ENCODE measurements at places on chromosomes 12 and 14.

DNA sequence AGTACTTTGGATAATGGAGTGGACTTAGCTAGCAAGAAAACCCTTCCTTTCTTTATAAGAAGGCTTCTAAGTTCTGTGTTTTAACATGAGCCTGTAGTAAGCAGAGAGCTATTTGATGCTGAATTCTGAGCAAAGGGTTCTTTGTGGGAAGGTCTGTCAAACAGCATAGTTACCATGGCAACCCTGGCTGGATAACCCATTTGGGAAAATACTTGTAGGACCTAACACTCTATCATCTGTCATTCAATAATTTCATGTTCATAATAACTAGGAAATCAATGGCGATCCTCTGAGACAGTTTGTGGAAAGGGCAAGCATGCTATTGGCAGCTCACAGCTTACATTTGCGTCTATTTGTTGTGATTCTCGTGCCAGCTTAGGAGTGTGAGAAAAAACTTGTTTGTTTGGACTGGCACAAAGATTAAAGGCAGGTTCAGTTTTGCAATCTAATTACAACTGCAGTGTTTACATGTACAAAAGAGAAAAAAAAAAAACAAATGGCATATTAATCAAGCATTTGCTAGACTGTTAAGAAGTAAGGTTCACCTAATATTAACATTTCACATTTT, 219.2 kb downstream of the PDZRN4 start:
- DNase-seq = no peak

- DNase-seq = no peak
Measured at GRCh38 chr12:16062611-16063010, 151.5 kb downstream of the DERA start.

DNA sequence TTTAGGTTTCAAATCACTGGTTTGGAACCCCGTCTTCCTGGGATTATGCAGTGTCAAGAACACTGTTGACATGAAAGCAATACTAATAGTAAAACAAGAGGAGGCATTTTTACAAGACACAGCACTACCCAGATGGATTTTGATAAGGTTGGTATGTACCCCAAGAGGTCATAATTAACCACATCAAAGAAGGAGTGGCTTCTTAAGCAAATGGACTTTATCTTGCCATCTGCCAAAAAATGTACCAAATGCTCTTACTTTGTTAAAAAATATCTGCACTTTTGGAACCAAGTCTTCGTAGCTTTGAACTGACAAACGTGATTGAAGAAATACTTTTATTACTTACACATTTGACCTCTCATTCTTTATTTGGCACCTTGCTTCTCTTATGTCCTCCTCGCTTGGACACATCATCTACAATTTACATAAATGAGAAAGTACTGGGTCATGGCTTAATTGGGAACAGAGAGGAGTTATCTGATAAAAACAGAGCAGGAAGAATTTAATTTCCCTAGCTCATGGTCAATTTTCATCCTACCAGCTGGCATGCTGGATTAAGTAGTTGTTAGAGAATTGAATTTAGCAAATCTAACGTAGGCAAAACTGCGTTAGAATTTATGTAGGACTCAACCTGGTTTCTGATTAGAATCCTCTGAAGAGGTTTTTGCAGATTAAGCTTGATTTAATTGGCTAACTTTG, 54.5 kb upstream of the PRICKLE1 start:
- DNase-seq = no peak

GRCh38 chr12:117114784-117115183, 15.6 kb upstream of the TESC start:
- no peak for DNase-seq

DNA sequence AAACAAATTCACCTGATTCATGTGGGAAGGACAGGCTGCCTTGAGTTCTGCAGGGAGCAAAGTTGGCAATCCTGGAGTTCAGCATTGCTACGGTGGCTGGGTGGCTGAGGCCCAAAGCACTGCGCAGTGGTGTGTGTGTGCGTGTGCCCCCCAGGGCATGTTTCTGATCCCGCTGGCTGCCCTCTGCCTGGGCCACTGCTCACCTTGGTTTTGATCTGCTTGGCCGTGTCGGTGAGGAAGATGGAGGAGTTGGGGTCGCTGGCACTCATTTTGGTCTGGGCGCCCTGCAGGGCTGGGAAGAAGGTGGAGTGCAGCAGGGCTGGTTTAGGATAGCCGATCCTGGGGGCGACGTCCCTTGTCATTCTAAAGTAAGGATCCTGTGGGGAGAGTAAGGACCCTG, 19.1 kb downstream of the SLC25A47 start:
- DNase-seq = no peak

GRCh38 chr14:99247101-99247729, 24.8 kb downstream of the BCL11B start:
- peak; percentile 59 for DNase-seq

GRCh38 chr12:116919706-116920485, 9.1 kb downstream of the FBXW8 start:
- no peak for DNase-seq

GRCh38 chr12:12859690-12860089, 31.7 kb upstream of the GPRC5A start:
- DNase-seq = no peak

DNA sequence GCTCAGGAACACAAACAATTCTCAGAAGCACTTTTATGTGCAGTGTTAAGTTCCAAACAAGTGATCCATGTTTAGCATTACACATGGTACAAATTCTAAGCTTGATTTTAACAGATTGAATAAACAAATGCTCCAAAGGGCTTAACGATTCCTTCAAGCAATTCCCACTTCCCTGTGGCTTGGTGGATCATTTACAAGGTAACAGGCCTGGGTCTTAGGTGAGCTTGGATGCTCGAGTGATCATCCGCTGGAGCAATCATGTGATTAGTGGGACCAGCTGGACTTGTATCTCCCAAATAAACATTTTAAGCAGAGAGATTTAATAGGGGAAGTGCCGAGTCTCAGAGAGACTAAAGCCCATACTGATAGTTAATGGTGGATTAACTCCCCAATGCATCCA, 70.7 kb downstream of the CALM1 start:
- no peak for DNase-seq

GRCh38 chr14:28756884-28757570, 9.6 kb upstream of the FOXG1 start:
- DNase-seq = no peak

DNA sequence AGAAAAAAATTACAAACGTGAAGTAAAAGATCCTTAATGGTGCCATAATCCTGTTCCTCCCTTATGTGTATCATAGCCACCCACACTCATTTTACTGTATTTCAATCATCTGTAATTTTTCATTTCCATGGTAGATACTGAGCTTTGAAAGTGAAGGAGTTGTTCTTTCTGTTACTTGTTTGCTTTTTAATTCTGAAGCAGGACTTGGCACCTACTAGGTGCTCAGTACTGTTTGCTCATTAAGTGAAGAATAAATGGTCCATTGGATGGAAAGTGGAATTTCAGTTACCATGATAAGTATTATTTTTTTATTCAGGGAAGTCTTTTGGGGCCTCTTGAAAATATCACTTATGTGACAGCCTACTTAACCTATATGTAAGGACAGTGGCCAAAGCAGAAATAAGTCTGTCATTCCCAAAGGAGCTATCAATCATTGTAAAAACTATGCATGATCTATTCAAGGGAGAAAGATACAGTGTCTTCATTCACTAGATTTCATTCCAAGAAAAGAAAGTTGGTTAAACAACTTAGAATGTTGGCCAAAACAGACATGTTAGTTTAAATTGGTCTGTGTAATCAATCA, 1244.4 kb upstream of the SEL1L start:
- no peak for DNase-seq

DNA sequence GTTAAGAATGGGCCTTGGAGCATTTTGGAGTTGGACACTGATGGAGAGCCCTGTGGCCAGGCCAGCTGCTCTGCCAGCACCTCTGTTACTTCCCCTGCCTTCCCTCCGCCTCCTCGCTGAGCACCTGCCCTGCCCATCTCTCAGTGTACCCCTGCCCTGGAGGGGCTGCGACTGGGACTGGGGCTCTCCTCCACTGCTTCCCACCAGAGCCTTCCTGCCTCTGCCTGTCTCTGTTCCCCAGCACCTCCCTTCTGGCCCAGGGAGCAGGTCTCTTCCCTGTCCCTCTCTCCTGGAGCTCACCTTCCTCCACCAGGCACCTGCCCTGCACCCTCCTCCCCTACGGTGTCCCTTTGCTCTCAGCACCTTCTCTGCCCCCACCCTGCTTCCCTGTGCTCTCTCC, 62.1 kb downstream of the WDR20 start:
- DNase-seq = no peak

DNA sequence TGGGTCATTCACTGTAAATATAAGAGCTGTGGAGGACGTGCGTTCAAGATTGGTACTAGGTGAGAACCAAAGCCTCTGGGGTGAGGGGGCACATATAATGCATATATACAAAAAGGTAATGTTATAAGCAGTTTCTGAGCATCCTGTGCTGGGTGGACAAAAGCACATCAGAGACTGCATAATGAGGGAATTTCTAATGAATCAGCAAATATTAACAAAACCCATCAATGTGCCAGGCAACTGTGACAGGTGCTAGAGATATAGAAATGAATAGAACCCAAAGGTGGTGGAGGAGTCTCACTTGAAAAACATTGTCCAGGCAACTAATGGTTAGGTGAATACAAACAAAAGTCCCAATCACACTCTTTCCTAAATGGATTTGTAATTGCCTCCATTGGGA, 74.7 kb downstream of the GPR65 start:
- no peak for DNase-seq

DNA sequence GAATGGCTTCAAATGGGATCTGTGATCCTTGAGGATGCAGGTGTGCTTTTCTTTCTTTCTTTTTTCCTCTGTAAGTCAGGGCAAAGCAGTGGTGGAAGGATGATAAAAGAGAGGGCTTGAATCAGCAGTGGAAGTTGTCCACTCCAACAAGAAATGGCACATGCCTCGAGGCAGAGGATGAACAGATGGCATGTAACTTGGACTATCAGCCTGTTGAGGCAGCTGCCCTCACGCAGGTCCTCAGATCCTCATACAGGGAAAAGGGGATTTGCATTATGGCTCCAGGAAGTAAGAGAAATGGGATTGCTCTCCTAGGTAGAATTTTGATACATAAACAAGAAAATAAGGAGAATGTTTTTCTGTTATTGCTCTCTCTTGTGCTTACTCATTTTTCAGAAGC, 368.0 kb downstream of the FUT8 start:
- no peak for DNase-seq

GRCh38 chr12:25386831-25387731, 136.4 kb upstream of the KRAS start:
- DNase-seq = peak; percentile 60

- DNase-seq = no peak
Measured at GRCh38 chr12:98741556-98742265, 96.6 kb downstream of the APAF1 start.

DNA sequence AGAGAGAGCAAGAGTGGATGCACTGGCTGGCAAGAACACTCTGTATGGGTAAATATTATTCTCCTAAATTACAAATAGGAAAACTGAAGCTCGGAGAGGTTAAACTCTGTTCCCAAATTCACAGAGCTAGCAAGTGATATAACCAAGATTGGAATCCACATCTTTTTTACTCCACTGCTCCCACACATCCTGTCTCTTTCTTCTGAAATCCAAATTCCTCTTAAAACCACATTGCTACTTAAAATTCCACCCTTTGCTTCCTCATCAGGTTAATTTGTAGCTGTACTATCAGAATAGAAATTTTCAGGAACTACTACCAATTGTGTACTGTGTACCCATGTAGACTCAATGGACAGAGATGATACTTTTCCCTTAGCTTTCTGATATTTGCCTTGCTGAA, 74.4 kb downstream of the ARMH4 start:
- DNase-seq = no peak

DNA sequence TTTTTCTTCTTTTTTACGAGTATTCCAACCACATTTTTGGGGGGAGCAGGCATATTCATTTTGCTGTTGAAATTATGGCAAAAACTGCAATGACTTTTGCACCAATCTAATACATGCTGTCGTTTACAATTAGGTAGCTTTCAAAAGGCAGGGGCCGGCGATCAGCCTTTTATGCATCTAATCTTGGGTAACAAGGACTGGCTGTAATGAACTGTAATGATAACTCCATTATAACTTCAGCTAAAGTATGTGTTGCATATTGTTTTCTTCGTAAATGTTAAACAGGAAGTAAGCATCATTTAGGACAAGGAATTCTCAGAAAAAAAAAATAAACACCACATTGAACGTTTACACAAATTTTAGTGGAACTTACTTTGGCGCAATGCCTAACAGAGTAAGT, 30.3 kb upstream of the KLRF1 start:
- no peak for DNase-seq

GRCh38 chr12:120939523-120939922, 35.4 kb upstream of the SPPL3 start:
- DNase-seq = no peak

GRCh38 chr12:40635141-40635731, 57.0 kb upstream of the CNTN1 start:
- no peak for DNase-seq

- DNase-seq = no peak
Measured at GRCh38 chr14:23939607-23940326, 13.8 kb upstream of the DHRS4 start.

DNA sequence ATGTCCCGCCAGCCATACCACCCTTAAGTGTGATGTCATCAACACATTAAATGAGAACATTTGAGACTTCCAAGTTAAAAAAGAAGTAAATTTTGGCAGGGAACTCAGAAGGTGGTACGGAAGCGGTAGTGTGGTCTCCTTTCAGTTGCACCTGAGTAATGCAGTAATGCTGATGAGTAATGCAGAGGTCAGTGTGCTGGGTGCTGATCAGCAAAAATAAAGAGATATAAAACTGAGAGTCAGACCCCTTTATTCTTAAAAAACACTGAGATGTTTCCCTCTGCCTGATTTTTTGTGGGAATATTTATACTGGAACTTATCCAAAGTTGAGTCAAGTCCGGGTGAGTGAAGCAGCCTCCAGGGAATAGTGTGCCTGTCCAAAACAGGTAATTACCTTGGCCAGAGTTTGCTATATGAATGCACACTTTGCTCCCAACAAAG, 370.6 kb upstream of the PRICKLE1 start:
- DNase-seq = no peak

GRCh38 chr12:19236656-19237055, 107.1 kb downstream of the PLEKHA5 start:
- peak; percentile 41 for DNase-seq

DNA sequence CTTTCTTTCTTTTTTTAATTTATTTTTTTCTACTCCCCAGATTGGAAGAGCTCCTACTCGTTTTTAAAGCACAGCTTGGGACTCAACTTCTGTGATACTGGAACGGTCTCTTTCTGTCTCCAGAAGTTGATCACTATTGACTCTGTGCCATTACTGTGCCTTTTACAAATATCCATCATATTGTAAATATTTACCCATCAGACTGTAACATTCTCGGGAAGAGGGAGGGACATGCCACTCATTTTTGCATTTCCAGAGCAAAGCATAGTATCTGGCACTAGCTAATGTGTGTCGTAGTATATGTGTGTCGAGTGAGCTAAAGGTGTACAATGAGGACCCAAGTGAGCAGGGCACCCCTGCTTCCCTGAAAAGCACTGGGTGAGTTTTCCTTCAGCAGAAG, 24.0 kb upstream of the GSG1 start:
- DNase-seq = no peak

DNA sequence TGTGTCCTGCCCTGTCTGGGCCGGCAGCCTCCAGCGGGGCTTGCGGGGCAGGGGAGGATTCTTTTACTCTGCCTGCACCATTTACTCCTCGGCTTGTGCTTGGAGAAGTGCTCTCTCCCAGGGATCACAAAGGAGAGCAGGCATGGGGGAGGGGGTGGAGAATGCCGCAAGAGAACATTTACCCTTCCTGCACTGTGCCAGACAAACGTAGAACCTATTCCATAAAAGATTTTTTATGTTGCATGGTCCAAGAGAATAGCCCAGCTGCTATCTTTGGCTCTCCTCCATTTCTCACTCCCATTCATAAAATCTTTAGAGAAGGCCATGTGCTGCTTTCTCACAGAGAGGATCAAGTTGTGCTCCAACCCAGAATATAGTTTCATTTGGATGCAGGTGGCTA, 159.4 kb downstream of the SPTSSA start:
- no peak for DNase-seq
